Thyroid gland (tissue), 4 donors: ENCODE measurements at places on chromosomes 1 and 21. TPM values are rescaled to one million over a fixed set of nuclear protein-coding genes. Genes with fewer than 3 reads are reported as not detected.

DNA sequence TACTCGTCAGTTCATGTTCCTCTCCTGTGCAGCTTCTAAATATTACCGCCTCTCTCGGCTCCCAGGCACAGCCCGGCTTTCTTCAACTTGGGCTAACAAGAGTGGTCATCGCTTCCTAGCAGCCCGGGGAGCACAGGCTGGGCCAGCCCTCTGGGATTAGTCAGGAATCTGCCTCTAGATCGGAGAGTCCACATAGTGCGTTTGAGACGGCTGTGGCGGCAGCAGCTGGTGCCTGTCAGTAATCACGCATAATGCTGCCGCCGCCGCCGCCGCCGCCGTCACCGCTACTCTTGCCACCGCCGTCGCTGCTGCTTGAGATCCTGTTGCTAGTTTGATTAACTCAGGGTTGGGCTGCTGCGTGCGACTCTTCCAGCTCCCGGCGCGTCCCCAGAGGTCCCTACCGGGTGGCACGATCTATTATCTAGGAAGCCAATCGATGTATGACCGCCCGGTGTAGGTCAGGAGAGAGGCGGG, at the start of gene RXRG:
Gene RXRG (minus strand): TSS at position 230 of the 474 bp plus-strand sequence. CDS start 233 bp downstream, outside the sequence.
- DNase-seq: peak; percentile 38

The IL20 gene
- total RNA-seq: not detected

GRCh38 chr21:31623664-31624063, 35.8 kb upstream of the SOD1 start:
- DNase-seq: no peak

The PTPRU gene
- 30.0 TPM for total RNA-seq

- DNase-seq: no peak
Measured at GRCh38 chr1:218034468-218034867, 250.6 kb upstream of the RRP15 start.

DNA sequence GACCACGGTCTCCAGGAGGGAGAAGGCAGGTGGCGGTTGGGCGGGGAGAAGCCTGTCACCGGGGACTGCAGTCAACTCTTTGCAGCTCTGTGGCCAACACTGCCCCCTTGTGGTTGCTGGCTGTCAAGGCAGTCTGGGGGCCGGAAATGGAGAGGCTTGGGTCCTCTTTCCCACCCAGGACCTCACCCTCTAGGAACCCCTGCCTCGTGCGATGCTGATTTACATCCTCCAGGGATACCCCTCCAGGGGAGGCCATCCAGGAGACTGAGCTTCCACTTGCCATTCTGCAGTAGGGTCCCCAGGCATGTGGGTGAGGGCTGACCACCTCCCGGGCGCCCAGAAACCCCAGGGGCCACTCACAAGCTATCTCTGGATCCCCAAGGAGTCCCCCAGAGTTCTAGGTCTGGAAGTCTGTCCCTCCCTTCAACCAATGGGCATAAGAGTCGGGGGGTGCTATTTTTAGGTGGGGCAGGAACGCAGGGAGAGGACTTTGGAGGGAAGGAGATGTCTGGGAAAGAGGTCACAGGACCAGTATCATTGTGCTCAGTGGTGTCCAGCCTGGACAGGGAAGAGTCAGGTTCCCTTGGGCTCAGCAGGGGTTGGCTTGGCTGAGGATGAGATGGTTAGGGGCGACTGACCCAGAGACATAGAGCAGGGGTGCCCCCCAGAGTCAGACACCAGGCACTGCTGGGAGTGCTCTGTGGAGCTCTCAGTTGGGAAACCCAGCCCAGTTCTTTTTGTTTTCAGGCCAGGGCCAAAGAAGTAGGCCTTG, 7.1 kb upstream of the GPR61 start:
- peak; percentile 76 for DNase-seq

GRCh38 chr1:200226268-200226968, 183.4 kb downstream of the ZNF281 start:
- no peak for DNase-seq

DNA sequence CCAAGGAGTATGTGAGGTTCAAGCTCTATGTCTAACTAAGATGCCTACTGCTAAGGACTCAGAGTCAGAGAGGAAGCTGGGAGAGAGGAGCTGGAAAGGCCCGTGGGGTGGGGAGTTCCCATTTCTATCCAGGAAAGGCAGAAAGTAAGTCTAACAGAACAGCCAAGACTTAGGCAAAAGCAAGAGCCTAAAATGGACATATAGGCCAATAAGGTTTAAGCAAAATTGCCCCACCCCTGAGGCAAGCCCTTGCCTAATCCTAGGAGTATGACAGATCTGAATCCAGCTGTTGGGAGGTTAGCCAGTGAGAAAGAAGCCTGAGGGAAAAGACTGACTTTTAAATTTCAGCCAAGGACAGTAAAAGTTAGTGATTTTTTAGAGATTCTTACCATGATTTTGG, 1.6 kb upstream of the KLHDC9 start:
- DNase-seq: no peak

The SH2D2A gene
- 2.5 TPM for total RNA-seq

DNA sequence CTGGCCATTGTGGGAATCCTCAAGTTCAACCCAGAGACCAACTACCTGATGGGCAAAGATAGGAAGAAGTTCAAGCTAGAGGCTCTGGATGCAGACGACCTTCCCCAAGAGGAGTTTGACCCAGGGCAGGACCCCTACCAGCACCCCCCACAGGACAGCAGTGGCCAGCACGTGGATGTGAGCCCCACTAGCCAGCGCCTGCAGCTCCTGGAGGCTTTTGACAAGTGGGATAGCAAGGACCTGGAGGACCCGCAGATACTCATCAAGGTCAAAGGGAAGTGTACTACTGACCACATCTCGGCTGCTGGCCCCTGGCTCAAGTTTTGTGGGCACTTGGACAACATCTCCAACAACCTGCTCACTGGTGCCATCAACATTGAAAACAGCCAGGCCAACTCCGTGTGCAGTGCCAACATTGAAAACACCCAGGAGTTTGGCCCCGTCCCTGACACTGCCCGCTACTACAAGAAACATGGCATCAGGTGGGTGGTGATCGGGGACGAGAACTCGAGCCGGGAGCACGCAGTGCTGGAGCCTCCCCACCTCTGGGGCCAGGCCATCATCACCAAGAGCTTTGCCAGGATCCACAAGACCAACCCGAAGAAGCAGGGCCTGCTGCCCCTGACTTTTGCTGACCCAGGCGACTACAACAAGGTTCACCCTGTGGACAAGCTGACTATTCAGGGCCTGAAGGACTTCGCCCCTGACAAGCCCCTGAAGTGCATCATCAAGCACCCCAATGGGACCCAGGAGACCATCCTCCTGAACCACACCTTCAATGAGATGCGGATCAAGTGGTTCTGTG, 30.6 kb upstream of the GPR137B start:
- DNase-seq: no peak

The CYP2J2 gene
- total RNA-seq: 0.33 TPM

DNA sequence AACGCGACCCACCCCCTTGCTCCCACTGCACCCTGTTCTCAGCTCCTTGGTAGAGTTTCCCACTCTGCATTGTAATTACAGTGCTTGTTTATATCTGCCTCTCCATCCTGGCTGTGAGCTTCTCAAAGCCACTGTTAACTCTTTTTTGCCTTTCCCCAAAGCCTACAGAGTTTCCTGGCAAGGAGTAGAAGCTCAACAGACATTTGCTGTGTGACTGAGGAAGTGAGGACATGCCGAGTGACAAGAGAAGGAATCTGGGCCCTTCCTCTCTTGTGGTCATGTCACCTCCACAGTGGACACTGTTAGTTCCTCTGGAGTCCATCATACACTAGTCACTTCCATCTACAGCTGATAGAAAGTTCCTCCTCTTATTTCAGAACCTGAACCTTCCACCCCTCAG, 6.1 kb upstream of the IGSF8 start:
- no peak for DNase-seq

The FAM229A gene
- total RNA-seq: 20.0 TPM

The UMODL1 gene
- not detected for total RNA-seq

GRCh38 chr1:154626456-154627256, 18.7 kb upstream of the ADAR start:
- DNase-seq: no peak

The ANGPTL7 gene
- total RNA-seq: 0.33 TPM

DNA sequence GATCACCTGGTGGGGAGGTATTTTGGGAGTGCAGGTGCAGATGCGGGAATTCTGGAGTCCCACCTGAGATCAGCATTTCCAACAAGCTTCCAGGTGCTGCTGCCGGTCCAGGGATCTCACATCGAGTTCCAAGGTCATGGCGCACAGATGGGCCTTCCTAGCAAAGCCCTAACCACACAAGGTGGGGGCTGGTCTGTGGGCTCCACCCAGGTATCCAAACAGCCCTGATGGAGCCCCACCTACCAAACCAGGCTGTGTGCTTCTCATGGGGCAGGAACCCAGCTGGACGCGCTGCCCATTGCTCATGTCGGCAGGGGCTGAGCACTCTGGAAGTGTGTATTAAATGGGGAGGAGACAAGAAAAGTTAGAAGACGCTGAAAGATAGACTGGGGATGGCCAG, 35.0 kb upstream of the TMEM51 start:
- DNase-seq: no peak

The AGL gene
- 40.9 TPM for total RNA-seq

DNA sequence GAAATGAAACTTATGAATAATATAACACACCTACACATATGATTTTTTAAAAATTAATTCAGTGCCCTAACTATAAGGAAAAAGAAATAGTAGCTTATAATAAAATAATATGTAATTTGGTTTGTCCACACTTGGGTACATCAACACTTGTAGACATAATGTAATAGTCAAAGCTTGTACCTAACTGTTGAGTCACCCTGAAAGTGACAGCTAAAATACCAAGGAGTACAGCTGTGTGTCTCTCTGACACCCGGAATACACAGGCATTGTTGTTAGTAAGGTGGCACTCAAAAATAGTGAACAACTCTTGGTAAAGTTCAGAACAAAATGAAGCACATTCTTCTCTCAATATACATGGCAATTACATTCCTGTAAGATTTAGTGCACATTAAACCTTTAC, 243.4 kb downstream of the TRABD2B start:
- no peak for DNase-seq

GRCh38 chr1:67336783-67337182, 29.1 kb downstream of the IL12RB2 start:
- no peak for DNase-seq

DNA sequence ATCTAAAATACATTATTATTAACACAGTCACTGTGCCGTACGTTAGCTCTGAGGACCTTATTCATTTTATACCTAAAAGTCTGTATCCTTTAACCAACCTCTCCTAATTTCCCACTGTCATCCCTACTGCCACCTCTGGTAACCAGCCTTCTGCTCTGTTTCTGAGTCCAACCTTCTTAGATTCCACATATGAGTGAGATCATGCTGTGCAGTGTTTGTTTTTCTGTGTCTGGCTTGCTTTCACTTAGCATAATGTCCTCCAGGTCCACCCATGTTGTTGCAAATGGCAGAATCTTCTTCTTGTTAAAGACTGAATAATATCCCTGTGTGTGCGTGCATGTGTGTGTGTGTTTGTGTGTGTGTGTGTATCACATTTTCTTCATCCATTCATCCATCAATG, 64.2 kb downstream of the ETS2 start:
- no peak for DNase-seq

DNA sequence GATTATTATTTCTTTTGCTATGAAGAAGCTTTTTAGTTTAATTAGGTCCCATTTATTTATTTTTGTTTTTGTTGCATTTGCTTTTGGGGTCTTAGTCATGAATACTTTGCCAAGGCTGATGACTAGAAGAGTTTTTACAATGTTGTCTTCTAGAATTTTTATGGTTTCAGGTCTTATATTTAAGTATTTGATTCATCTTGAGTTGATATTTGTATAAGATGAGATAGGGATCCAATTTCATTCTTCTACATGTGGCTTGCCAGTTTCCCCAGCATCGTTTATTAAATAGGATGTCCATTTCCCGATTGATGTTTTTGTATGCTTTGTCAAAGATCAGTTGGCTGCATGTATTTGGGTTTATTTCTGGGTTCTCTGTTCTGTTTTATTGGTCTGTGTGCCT, 8.5 kb upstream of the ACBD6 start:
- DNase-seq: no peak

GRCh38 chr1:25468033-25468432, 37.3 kb downstream of the MACO1 start:
- peak; percentile 20 for DNase-seq

DNA sequence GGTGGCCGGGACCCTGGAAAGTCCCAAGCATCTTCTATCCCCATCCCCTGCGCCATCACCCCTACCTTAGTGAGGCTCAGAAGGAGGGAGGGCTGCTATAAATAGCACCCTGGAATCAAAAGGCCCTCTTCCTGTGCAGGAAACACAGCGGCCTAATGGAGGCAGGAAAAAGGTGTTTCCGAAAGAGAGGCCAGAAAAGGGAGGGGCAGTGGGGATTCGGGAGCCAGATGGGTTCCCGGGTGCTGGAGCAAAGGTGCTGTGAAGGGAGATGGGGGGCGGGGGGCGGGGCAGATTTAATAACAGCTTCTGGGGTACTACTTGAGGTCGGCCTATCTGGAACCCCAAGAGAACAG, 16.6 kb downstream of the NAV1 start:
- DNase-seq: no peak

DNA sequence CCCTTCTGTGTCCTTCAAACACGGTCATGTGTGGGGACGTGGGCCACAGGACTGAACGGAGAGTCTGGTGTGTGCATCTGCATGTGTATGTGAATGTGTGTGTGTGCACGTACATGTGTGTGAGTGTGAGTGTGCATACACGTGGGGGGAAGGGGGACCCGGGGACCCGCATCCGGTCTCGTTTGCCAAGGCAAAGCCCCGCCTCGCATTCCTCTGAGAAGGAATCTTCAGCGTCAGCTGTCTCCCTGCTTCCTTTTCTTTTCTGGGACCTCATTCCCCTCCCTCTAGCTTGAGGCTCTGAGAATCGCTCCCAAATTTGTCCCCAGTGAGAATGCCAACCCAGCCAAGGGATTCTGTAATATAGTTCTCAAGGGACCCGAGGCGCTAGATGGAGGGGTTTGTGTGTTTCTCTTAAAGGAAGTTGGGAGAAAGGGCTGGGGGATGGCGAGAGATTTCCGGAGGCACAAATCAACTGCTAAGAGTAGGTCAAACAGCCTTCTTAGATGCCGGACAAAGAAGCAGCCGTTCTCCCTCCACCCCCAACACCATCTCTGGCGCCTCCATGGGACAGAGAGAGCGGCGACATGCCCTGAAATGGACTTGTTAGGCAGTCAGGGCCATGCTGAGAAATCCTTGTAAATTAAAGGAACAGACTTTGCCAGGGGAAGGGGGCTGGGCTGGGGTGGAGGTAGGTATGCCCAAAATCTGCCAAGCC, 6.6 kb downstream of the IFFO2 start:
- DNase-seq: no peak

- DNase-seq: no peak
Measured at GRCh38 chr1:15524021-15524282, at the start of gene CASP9. Gene CASP9 (minus strand): TSS chr1:15524215. CDS start chr1:15524200, 15 bp downstream.

DNA sequence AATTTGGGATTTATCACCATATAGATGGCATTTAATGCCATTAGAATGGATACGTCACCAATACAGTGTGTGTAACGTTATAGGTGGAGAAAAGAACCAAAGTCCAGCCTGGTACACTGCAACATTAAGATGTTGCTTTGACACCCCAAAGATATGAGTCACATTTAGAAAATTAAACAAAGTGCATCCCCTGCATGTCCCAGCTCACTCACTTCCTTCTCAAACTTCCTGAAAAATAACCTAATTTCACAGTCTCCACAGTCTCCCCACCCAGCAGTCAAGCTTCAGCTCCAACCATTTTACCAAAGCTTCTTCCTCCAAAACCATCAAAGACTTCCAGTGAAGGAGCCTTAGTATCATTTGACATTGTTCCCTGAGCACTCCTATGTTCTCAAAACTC, 111.9 kb downstream of the OMA1 start:
- no peak for DNase-seq

- DNase-seq: no peak
Measured at GRCh38 chr1:62295921-62296491, 23.2 kb downstream of the KANK4 start.
